ENCODE measurements at places on chromosomes 7 and 10.

GRCh38 chr10:131073469-131074035 lies 238.0 kb downstream of the TCERG1L start:
- no peak for DNase-seq

DNA sequence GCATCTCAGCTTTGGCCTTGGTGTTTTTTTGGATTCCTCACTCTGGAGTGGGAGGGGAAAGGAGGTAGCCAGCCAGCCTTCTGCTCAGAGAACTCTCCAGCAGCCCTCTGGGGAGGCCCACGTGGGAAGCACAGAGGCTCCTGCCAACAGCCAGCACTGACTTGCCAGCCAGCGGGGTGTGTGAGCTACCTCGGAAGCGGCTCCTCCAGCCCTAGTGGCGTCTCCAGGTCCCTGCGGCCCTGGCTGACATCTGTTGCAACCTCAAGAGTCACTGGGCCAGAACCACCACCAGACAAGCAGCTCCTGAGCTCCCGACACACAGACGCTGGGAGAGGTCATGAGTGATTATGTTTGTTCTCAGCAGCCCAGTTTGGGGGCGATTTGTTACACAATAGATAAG lies 180.2 kb upstream of the FZD8 start:
- no peak for DNase-seq

GRCh38 chr10:59063491-59063890 lies 113.0 kb upstream of the PHYHIPL start:
- no peak for DNase-seq

- no peak for DNase-seq
Measured at GRCh38 chr7:137664846-137665245, 181.9 kb downstream of the DGKI start.

GRCh38 chr7:130420943-130421578 lies 19.8 kb downstream of the CEP41 start:
- no peak for DNase-seq
